A549 treated with dexamethasone at 1 μM for 4 hours (cell line): ENCODE measurements at places on chromosomes 1 and 21. TPM values are rescaled to one million over a fixed set of nuclear protein-coding genes. Genes with fewer than 3 reads are reported as not detected.

The TNFRSF25 gene
- 1.6 to 4.5 TPM (median 3.2 TPM) in 5 replicates for total RNA-seq

The AUNIP gene
- 8.9 to 10.3 TPM (median 9.5 TPM) in 5 replicates for total RNA-seq

The PAQR6 gene
- total RNA-seq = 2.4 to 4.7 TPM (median 2.8 TPM) in 5 replicates

The CNKSR1 gene
- total RNA-seq = 0.17 to 0.57 TPM (median 0.31 TPM) in 4 of 5 replicates, not detected in the other

The SPRR2B gene
- total RNA-seq = not detected in 5 replicates

The SLAMF9 gene
- total RNA-seq = 0.22 to 0.43 TPM (median 0.37 TPM) in 5 replicates

The NBPF4 gene
- total RNA-seq = 0.06 to 0.14 TPM (median 0.07 TPM) in 4 of 5 replicates, not detected in the other

The PTGS2 gene
- 3.9 to 7.5 TPM (median 5.1 TPM) in 5 replicates for total RNA-seq

The TTC22 gene
- total RNA-seq = not detected in 5 replicates

The AGBL4 gene
- total RNA-seq = not detected in 5 replicates

The PROK1 gene
- total RNA-seq = not detected in 5 replicates

The SLC39A1 gene
- 151 to 158 TPM (median 154 TPM) in 5 replicates for total RNA-seq

The RGS18 gene
- total RNA-seq = not detected in 5 replicates

The LCE6A gene
- total RNA-seq = not detected in 5 replicates

The ESRRG gene
- not detected in 5 replicates for total RNA-seq

The PCSK9 gene
- total RNA-seq = 1.8 to 3.2 TPM (median 2.5 TPM) in 5 replicates

The KCNT2 gene
- 0.02 to 0.07 TPM (median 0.04 TPM) in 5 replicates for total RNA-seq

The ABCG1 gene
- total RNA-seq = 2.4 to 2.8 TPM (median 2.4 TPM) in 5 replicates

The HEYL gene
- total RNA-seq = 2.8 to 4.0 TPM (median 3.6 TPM) in 5 replicates

The CLCA2 gene
- total RNA-seq = 0.02 TPM in 1 of 5 replicates, not detected in the others

The TEX38 gene
- not detected in 5 replicates for total RNA-seq

The ABCB10 gene
- 15.3 to 19.9 TPM (median 18.6 TPM) in 5 replicates for total RNA-seq

The AGL gene
- total RNA-seq = 2.9 to 4.6 TPM (median 4.1 TPM) in 5 replicates

The GOLT1A gene
- 4.2 to 6.8 TPM (median 4.3 TPM) in 5 replicates for total RNA-seq

The OR11L1 gene
- total RNA-seq = not detected in 5 replicates

The VWA5B1 gene
- total RNA-seq = not detected in 5 replicates

The TXNIP gene
- total RNA-seq = 0.37 to 0.81 TPM (median 0.52 TPM) in 5 replicates

The LRRN2 gene
- total RNA-seq = 9.6 to 13.7 TPM (median 11.8 TPM) in 5 replicates

The EVA1C gene
- 53.6 to 63.2 TPM (median 58.1 TPM) in 5 replicates for total RNA-seq

The LCK gene
- 0.07 to 0.11 TPM (median 0.09 TPM) in 3 of 5 replicates, not detected in the others for total RNA-seq

The KIRREL1 gene
- 17.4 to 26.2 TPM (median 25.0 TPM) in 5 replicates for total RNA-seq

The CFAP74 gene
- total RNA-seq = 0.02 to 0.08 TPM in 2 of 5 replicates, not detected in the others

The KCNH1 gene
- total RNA-seq = 2.1 to 2.6 TPM (median 2.1 TPM) in 5 replicates

The IL12RB2 gene
- total RNA-seq = 0.09 to 0.18 TPM (median 0.15 TPM) in 4 of 5 replicates, not detected in the other

The RHEX gene
- total RNA-seq = not detected in 5 replicates

The NIT1 gene
- total RNA-seq = 27.5 to 32.9 TPM (median 31.8 TPM) in 5 replicates

The ADIPOR1 gene
- 56.6 to 71.0 TPM (median 68.0 TPM) in 5 replicates for total RNA-seq

The COL11A1 gene
- 2.6 to 3.2 TPM (median 2.7 TPM) in 5 replicates for total RNA-seq

The PLA2G4A gene
- 8.8 to 12.1 TPM (median 9.4 TPM) in 5 replicates for total RNA-seq

The LHX8 gene
- total RNA-seq = 0.71 to 1.1 TPM (median 0.86 TPM) in 5 replicates

The LMOD1 gene
- total RNA-seq = not detected in 5 replicates

The UQCRHL gene
- total RNA-seq = 5.5 to 10.6 TPM (median 5.7 TPM) in 5 replicates

The IL24 gene
- 0.25 to 0.50 TPM (median 0.39 TPM) in 5 replicates for total RNA-seq

The C1orf94 gene
- total RNA-seq = 0.03 TPM in 1 of 5 replicates, not detected in the others

The KIF21B gene
- total RNA-seq = 1.2 to 2.4 TPM (median 2.1 TPM) in 5 replicates

The GRIK1 gene
- not detected in 5 replicates for total RNA-seq

The CYP2J2 gene
- 0.07 to 0.15 TPM (median 0.10 TPM) in 4 of 5 replicates, not detected in the other for total RNA-seq

The FLG gene
- total RNA-seq = under 0.01 to 0.01 TPM (median 0.01 TPM) in 4 of 5 replicates, not detected in the other

The PSRC1 gene
- 16.6 to 22.7 TPM (median 20.9 TPM) in 5 replicates for total RNA-seq

The KDF1 gene
- total RNA-seq = 0.15 to 0.31 TPM (median 0.26 TPM) in 5 replicates

The SYCP1 gene
- not detected in 5 replicates for total RNA-seq

The NBPF11 gene
- 3.3 to 5.0 TPM (median 4.4 TPM) in 5 replicates for total RNA-seq

The FALEC gene
- total RNA-seq = 0.19 to 0.24 TPM in 2 of 5 replicates, not detected in the others

The ZNF593OS gene
- total RNA-seq = 0.10 to 0.70 TPM in 2 of 5 replicates, not detected in the others

The NPHS2 gene
- total RNA-seq = not detected in 5 replicates

The TNNI3K gene
- not detected in 5 replicates for total RNA-seq

The IGFN1 gene
- total RNA-seq = 0.35 to 0.67 TPM (median 0.44 TPM) in 5 replicates
